ENCODE measurements at places on chromosomes 4 and X.

GRCh38 chrX:64190136-64190740 lies 15.3 kb downstream of the AMER1 start:
- no peak for DNase-seq

DNA sequence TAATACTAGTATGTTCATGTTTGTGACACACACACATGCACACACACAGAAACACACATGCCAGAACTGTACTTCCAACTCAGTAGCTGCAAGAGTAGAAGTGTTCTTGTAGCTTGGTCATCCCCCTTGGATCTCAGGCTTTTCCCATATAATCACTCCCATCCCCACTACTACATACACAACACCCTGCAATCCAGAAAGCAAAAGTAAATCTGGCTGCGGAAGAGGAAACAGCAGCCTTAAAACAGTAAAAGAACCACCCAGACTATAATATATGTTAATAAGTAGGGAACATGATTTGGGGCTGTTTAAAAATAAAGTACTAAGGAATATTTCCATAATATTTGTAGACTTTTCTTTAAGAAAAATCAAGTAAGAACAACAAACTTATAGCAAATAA lies 103.2 kb downstream of the AMMECR1 start:
- no peak for DNase-seq

- no peak for DNase-seq
These were observed 103.5 kb downstream of the TMA16 start for GRCh38 chr4:163598028-163598427.

GRCh38 chr4:183659029-183659871 lies at the start of the genes RWDD4 and TRAPPC11:
Gene RWDD4 (minus strand): TSS chr4:183659185. CDS start chr4:183658952, 233 bp downstream.
Gene TRAPPC11 (plus strand): TSS chr4:183659293. CDS start chr4:183663868, 4,575 bp downstream.
- peak; percentile 97 for DNase-seq

GRCh38 chrX:112941209-112941837 lies 100.7 kb upstream of the AMOT start:
- no peak for DNase-seq

DNA sequence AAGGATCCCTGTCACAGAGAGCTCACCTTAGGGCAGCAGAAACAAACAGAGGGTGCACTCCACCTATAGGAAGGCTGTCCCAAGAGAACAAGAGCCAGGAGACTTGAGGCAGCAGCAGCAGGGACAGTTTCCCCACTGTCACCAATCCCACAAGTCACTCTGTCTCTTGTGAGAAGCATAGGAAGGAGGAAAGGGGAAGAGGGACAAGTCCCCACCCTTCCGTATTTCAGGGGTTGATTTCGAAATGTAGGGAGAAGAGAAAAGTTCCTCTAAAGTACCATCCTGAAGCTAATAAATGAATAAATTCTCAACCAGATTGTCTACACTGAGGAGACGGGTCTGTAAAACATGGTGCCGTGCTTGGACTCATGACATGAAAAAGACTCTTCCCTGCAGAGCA lies 9.5 kb upstream of the TLR8 start:
- no peak for DNase-seq

DNA sequence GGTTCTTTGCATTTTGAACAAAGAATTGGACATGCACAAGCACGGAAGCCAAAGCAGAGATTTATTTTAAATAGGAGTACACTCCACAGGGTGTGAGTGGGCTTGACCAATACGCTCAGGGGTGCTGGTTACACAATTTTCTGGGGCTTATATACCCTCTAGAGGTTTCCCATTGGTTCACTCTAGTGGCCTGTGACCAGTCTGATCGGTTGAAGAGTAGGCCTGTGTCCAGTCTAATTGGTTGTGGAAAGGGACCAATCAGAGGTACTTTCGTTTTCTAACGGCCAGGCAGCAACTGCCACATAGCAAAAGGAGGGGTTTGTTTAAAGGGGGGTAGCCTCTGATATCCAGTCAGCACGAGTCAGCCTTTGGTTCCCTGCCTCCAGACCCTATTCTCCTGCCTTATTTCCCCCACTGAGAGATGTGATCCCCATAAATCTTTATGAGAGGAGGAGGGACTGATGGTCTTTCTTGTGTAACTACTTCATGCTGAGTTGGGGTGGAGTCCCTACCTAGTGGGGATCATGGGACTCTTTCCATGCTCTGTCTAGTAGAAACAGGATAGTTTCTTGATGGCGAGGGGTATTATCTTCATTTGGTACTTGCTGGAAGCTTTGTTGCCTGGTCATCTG lies 11.3 kb upstream of the AREG start:
- DNase-seq = no peak

- DNase-seq = no peak
These were observed 299.9 kb downstream of the PPP4R3C start for GRCh38 chrX:27163236-27163635.

- DNase-seq = peak; percentile 4
These were observed 68.0 kb upstream of the ATXN3L start for GRCh38 chrX:13387666-13388494.

DNA sequence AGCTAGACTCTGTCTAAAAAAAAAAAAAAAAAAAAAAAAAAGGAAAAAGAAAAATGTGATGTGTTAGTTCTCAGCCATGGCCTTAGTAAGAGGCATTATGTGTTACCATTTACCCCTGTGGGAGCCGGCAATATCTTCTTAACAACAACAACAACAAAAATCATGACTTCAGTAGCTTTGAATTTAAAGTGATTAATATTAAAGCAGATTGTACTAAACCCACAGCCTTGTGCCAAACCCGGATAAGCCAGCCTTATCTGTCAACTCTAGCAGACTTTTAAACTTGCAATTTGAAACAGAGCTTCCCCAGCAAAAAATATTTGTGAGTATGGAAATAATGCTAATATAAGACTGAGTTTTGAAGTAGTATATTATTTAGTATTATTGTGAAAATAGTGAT lies 462.1 kb upstream of the GNPDA2 start:
- no peak for DNase-seq

DNA sequence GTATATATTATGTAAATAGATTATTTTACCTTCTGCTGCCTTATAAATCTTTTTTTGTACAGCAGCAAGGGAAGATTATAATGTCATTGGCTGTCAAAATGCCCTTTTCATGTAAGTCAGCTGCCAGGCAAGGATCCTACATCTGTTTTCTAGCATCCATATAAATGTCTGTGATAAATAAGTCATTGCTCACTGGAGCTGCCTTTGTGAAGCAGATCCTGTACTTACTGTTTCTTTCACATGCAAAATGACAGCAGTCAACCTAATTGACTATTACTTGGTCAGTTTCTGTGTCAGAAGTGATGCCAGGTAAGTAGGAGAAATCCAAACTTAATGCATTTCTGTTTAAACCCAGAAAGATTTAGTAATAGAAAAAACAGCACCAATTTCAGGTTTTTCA lies 620.7 kb downstream of the RPA4 start:
- DNase-seq = no peak

GRCh38 chr4:120056246-120056645 lies 10.4 kb downstream of the MAD2L1 start:
- no peak for DNase-seq

- DNase-seq = peak; percentile 44
These were observed 375 bp downstream of the FGFR3 start for GRCh38 chr4:1793496-1793840.

- DNase-seq = no peak
These were observed 86.0 kb downstream of the SEL1L3 start for GRCh38 chr4:25776795-25777194.

DNA sequence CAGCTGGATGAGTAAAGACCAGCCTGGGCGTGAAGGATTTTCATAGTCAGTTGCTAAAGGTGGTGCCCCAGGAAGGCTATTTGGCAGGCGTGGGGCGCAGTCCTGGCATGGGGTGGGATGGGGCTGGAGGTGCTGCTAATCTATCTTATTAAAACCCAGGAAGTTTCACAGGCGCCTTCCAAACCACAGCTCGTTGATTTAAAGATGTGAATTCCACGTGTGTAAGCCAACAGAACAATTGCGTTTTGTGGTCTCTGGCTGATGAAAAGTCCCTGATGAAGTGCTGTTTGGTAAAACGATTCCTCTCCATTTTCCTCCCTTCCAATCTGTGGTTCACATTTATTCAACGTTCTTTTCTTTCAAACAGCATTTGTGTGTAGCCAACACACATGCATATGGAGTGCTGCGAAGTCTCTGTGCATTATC lies 105.0 kb downstream of the TBL1X start:
- DNase-seq = no peak

- DNase-seq = no peak
These were observed 233.0 kb downstream of the DKK2 start for GRCh38 chr4:106803083-106803482.

DNA sequence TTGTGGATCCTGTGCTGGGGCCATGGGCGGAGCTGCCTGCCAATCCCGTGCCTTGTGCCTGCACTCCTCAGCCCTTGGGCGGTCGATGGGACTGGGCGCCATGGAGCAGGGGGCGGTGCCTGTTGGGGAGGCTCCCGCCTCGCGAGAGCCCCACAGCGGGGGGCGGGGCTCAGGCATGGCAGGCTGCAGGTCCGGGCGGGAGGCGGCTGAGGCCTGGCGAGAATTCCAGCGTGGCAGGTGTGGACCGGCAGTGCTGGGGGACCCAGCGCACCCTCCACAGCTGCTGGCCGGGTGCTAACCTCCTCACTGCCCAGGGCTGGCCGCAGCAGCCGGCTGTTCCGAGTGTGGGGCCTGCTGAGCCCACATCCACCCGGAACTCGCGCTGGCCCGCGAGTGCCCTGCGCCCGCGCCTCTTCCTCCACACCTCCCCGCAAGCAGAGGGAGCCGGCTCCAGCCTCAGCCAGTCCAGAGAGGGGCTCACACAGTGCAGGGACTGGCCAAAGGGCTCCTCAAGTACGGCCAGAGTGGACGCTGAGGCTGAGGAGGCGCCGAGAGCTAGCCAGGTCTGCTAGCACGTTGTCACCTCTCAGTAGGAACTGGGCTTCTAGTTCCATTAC lies 85.9 kb downstream of the GBA3 start:
- DNase-seq = no peak

- DNase-seq = no peak
These were observed 155.8 kb downstream of the RPA4 start for GRCh38 chrX:97039363-97040029.

DNA sequence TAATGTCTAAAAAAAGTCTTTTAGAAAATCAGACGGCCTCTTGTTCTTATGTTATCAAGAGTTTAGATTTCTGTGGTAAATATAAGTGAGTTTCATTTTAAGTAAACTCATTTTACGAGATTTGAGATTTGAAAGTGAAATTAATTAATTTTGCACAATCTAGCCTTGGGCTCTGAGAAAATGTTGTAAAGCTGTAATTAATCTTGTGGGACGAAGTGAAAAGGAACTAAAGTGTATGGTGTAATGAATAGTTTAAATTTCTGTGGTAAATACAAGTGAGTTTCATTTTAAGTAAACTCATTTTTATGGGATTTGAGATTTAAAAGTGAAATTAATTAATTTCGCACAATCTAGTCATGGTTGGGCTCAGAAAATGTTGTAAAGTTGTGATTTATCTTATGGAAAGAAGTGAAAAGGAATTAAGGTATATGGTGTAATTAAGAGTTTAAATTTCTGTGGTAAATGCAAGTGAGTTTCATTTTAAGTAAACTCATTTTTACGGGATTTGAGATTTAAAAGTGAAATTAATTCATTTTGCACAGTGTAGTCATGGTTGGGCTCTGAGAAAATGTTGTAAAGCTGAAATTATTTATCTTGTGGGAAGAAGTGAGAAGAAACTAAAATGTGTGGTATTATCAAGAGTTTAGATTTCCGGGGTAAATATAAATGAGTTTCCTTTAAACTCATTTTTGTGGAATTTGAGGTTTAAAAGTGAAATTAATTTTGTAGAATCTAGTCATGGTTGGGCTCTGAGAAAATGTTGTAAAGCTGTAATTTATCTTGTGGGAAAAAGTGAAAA lies 1.6 kb downstream of the SCML1 start:
- no peak for DNase-seq

GRCh38 chr4:38149997-38150671 lies 189.9 kb downstream of the PTTG2 start:
- no peak for DNase-seq
